Inflammatory macrophage treated with lipopolysaccharide for 1 hour (primary cell): ENCODE measurements at places on chromosomes 4 and X.
A peak's percentile ranks its signal among the peaks of the same experiment; 100 is the strongest.

- DNase-seq = no peak
These were observed 98.6 kb upstream of the NR3C2 start for GRCh38 chr4:148540622-148541326.

GRCh38 chr4:134888156-134888555, 686.6 kb upstream of the PABPC4L start:
- DNase-seq = no peak

- peak; percentile 81 for DNase-seq
These were observed 38.9 kb downstream of the STARD8 start for GRCh38 chrX:68686097-68686977.

DNA sequence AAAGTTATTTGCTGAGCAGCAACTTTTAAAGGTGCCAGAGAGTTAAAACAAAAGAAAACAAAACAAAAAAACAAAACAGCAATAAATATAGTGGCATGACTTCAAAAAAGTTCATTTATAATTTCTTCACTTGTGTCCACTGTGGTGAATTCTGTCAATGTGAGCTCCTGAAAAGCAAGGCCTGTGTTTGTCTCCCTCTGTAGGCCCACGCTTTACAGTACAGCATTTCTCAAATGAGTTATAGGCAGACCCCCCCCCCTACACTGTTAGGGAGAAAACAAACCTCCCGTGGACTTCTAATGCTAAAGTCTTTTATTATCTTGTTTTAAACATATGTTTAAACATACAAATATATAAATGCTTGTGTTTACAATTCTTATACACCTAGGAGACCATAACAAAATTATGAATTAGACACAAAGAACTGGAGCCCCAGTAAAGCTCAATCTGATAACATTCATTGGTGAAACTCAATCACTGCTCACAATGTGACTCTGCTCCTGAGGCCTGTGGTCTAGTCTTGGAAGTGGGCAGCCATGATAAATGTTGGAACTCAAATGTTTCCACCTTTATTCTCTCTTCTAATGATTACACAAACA, 47.0 kb upstream of the SCOC start:
- DNase-seq = no peak

DNA sequence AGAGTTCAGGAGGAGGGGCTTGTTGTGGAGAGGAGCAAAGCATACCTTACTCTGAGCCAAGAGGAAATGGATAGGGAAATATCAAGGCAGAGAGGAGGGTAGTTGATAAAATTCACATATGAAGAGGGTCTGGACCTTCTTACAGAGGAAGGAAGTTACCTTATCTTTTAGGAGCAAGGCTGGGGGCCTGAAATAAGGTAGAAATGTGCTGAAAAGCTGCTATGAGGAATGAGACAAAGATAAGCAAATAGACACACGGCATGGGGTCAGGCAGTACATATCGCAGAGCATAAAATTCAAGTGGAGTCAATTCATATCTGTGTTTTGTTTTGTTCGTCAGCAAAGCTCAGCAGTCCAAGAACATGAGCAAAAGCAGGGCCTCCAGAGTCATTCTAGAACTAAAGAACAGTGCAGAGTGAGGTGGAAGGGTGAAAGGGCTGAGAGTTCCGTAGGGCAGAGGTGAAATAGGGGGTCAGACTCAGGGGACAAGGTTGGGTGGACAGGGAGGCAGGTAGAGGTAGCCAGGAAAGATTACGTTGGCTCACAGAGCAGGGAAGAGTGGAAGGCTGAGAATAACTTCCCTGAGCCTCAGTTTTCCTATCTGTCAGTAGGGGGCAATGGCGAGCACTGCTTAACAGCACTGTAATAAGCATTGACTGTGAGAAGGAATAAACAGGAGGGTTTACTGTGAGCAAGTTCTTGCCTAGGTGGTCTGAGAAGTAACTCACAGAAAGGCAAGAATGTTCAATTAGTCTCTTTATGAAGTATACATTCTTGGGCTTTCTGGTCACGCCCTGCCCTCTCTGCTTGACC, 9.2 kb downstream of the VSIG4 start:
- no peak for DNase-seq

GRCh38 chr4:76689145-76689817, 208.7 kb downstream of the SOWAHB start:
- DNase-seq = no peak

- DNase-seq = no peak
These were observed 70.6 kb downstream of the CLNK start for GRCh38 chr4:10613926-10614478.

DNA sequence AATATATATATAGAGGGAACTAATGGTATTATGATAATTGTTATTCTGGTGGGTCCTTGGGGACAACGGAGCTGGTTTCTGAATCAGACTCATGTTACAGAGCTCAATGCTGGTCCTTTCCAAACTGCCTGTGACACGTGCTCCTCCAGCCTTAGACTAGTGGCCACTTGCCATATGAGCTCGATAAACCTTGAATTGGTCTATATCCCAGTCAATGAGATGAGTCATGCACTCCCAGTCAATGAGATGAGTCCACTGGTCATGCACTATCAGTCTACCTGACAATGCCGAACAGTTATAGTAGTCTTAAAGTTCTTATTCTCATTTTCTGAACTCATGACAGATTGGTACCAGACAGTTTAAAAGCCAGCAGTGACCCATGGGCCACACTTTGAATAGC, 325.2 kb downstream of the LDB2 start:
- no peak for DNase-seq

- no peak for DNase-seq
These were observed 105.0 kb upstream of the MAMLD1 start for GRCh38 chrX:150258176-150258425.

- DNase-seq = no peak
These were observed 304.0 kb downstream of the MAPK10 start for GRCh38 chr4:86055898-86056297.

DNA sequence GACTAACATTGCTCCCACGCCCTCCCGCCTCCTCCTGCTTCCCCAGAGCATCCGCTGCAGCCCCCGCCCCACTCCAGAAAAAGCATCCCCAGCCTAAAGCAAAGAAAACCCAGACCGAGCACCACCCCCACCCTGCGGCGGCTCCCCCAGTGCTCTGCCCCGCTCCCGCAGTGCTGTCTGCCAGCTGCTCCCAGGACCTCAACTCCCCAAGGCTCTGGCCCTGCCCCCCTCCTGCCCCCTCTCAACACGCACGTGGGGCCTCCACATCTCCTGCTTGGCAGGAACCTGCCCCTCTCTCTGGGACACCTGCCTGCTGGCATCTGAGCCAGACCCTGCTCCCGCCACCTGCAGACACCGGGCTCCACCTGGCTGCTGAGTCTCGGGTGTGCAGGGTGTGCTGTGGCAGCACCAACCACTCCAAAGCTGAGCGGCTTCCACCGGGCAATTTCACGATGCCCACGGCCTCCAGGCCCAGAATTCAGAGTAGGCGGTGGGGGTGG, 79.4 kb downstream of the FAM53A start:
- no peak for DNase-seq

DNA sequence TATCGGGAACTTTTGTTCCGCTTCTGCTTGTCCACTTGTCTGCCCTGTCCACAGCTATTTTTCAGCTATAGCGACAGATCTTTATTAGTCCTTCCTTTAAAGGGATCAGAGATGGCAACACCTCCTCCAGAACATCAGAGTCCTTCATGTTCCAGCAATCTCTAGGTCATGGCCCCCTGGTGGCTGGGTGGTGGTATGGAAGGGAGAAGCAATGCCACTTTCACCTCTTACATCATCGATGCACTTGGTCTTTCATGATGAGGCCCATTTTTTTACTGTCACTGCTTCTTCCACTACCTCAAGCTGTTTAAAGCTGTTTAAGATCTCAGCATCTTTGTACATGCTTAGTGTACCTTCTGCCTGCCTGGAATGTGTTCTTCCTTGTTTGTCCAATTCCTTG, 106.7 kb downstream of the ARHGAP6 start:
- peak; percentile 53 for DNase-seq

DNA sequence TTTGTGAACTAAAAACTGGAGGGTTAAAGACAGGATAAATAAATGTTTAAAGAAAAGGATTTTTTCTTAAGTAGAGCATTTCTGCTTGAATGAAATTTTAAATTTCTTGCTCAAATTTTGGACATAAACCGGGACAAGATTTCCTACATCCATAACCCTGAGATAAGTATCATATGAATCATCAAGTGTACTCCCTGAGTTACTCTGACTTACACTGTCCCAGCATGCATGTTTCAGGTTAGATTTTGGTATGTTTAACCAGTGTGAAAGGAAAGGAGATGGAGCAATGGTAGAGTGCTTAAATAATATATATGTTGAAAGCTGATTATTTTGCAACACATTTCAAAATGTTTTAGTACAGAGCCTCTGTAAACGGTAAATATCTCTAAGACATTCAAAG, 175.2 kb downstream of the ADGRL3 start:
- DNase-seq = no peak

DNA sequence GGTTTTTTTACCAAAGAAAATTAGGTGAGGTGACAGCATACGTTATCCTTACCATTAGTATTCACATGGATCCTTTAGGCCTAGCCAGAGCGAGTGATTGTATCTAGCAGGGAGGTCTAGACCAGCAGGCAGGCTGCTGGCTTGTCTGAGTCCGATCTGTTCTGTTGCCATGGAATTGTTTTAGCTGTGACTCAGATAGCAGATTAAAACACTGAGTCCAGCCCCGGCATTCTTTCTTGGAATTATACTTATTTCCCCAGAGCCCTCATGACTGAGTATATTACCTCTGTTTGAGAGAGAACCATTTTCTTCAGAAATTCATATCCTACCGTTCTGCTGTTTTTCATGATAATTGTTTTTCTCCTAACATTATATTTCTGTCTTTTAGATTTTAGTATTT, 37.4 kb downstream of the OCRL start:
- DNase-seq = no peak

- no peak for DNase-seq
These were observed 401 bp downstream of the SOWAHD start for GRCh38 chrX:119758731-119759247.

- no peak for DNase-seq
These were observed at the start of gene PWWP3B for GRCh38 chrX:106168107-106168506. Gene PWWP3B, plus strand, starts transcription at chrX:106168305. Its CDS starts 37,128 bp downstream, at chrX:106205433.

- no peak for DNase-seq
These were observed 2.2 kb downstream of the GRID2 start for GRCh38 chr4:92305878-92306520.

- DNase-seq = no peak
These were observed 196.4 kb downstream of the FBXO8 start for GRCh38 chr4:174086829-174087799.
